ENCODE measurements at places on chromosomes 1 and 21.

- DNase-seq = no peak
Observed at GRCh38 chr1:243348331-243348730, 92.5 kb downstream of the SDCCAG8 start.

DNA sequence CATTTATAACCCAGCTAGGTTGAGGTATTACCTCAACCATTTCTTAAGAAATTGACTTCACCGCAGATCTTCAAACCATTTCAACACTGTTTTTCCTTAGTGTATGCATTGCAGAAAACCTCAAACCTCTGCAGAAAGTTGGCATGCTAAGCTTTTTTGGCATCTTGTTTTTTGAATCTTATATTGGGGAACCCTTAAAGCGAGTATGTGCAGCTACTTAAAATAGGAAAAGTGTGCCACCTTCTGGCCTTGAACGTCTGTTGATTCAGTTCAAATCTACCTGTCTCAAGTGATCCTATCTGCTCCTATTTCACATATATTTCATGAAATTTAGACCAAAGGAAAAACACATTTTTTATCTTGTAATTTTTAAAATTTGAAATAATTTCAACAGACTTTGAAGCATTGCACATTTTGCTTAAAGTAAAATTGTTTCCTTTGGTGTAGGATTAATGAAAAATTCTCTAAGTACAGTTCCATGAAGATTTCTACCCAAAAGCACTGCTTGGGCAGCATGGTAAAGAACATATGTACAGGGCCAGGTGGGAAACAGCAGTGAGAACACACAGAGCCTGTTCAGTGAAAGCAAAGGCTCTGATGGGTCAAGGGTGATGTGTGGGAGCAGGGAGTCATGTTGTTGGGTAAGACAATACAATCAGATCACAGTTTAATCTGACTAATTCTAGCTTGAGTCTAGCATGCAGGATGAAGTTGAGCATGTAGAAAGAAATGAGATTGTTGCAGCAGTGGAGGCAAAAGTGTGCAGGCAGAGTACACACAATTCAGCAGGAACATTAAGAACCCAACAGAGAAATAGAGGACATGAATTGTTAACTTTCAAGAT is 17.2 kb downstream of the HENMT1 start:
- DNase-seq = peak; percentile 73

DNA sequence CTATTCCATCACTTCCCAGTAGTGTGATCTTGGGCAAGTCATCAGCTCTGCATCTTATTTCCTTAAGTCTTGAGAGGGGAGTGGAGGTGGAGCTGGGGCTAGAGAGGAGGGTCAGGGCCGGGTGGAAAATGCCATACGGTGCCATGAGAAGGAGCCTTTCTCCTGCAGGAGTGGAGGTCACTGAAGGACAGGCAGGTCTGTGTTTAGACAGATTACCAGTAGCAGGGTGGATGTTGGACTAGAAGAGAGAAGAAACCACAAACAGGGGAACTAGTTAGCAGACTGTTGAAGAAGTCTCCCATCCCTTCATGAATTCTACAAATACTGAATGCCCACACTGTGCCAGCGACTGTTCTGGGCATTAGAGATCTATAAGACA is 13.9 kb upstream of the CPT2 start:
- DNase-seq = no peak

DNA sequence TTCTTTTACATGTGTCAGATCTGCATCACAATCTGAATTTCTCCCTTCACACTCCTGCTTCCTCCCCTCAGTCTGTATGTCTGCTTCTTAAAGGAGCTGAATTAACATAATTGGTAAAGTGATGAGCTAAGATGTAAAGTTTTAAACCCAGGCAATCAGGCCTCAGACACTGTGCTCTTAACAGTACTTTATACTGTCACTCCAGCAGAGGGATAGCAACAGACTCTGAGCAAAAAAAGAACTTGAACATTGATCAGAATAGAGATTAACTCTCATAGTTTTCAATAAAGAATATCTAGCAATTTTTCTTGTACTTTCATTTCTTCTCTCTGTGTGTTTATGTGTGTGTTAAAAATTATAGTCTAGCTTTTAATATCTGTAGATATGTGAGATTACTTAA is 110.3 kb downstream of the DUSP10 start:
- no peak for DNase-seq

GRCh38 chr1:204424621-204425020 is 13.0 kb upstream of the PPP1R15B start:
- DNase-seq = no peak

GRCh38 chr1:117657031-117657430 is 51.2 kb downstream of the TENT5C start:
- peak; percentile 39 for DNase-seq

DNA sequence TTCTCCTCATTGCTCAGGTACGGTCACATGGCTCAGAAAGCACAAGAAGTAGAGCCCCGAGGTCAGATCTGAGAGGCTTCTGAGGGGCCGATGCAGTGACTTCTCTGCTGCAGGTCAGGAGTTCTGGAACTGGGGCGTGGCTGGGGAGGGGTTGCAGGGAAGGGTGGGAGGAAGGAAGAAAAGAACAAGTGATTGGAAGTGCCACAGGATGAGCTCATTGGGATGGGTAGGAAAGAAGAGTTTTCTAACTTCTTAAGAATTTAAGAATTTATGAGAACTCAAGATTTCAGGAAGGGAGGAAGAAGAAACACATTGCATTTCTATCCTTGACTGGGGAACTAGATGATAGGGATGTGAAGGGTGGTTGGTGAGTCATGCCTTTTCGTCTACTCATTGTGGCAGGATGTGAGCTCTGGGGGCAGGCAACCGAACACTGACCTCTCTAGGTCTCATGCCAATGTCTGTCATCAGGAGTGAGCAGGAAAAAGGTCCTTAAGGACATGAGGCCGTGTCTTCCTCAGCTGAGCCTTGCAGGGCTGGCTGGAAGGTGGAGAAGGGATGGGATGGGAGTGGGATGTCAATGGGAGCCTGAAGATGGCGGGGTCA is 497 bp downstream of the FCRLB start:
- peak; percentile 78 for DNase-seq

DNA sequence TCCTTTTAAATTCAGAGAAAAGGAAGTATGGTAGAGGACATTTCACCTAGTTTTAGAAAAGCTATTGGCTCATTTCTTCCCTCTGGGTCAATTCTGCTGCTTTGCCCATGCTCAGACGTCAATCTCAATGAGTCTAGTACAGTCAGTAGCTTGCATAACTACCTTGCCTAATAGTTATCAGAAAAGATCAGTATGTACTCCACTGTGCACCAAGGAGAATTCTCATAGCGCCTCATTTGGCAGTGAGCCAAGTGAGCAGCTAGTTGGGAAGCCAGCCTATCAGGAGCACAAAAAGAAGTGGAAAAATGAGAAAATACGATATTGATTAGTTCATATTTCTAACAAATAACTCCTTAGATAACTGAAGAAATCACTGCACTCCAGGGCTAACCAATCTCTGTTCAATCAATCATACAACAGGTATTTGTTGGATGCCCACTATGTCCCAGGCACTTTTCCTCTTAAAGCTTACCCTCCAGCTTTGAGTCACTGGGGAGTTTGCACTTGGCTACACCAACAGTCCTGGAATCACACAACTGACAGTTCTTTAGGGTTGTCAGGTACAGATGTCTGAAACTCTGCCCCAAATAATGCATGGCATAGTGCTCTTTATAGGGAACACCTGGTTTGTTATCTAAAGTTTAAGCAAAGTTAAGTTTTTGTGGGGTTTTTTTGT is 50.2 kb downstream of the PRDX6 start:
- no peak for DNase-seq

- DNase-seq = no peak
Observed at GRCh38 chr1:215890438-215890837, 323.3 kb downstream of the KCTD3 start.

DNA sequence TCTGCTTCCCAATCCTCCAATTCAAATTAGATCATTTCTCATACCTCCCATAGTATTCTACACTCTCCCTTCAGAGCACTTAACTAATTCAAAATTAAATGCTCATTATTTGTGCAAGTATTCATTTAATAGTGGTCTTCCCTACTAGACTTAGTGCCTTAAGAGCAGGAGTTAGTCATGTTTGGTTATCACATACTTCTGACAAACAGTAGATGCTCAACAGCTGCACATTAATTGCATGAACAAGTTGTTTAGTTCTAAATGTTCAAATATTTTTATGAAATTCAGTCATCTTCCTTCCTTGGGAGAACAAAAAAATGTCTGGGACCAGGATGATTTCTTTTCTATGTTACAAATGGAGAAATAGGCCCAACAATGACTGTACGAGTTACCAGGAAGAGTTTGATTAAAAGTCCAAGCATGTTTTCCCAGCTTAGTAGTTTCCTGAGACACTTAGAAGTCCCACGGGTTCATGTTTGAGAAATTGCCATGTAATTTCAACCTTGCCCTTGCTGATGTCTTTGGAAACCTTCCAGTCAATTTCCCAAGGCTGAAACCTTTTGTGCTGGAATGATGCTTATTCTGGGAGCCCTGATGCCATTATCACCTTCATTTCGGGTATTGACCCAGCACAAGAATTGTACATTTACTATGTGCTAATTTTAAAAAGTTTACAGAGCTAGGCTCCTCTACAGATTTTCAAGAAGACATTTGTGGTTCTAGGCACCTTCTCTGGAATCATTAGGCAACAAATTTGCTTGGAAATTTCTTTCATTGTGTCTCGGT is 437.9 kb upstream of the PLXNA2 start:
- DNase-seq = no peak

DNA sequence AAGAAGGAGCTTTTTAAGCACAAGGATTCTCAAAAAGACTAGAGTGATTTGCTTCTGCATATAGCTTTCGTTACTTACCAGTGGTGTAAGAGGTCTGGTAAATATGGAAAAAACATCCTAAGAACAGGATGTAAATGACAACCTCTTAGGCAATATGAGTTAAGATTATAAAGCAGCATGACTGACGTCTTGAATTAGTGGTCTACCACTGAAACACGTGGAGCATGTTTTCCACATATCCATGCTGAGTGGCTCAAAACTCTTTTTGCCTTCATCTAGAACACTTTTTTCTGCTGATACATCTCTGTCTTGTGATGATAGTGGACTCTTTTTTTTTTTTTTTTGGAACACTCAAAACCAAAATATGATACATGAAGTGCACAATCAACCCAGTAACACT is 44.6 kb downstream of the RCAN1 start:
- DNase-seq = no peak

DNA sequence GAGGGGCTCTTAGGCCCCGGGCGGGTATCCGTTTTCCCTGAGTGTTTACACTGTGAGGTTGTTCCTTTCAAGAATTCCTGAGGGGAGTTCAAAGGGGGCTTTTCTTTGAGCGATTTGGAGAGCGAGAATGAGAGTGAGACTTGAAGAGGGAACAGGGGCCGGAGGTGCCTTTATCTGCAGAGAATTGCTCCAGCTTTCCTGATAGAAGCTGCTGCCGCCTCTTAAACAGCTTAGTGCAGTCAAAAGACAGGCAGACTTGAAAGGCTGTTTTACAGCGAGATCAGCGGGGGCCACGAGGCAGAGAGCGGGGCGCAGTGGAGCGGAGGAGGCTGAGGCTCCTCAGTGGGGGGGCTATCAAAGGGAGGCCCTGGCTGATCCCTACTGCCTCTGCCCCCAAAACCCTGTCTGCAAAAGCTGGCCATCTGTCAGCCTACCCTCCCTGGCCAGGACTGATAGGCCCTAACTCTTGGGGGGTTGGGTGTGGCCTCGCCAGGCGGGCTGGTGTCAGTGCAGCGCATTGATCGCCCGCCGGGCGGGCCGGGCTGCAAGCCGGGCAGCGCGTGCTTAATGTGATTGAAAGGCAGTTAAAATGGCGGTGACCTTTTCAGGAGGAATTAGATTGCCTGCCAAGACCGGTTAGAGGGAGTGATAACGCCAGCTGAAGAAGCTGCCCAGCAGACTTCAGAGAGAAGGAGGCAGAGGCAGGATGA is 36.4 kb downstream of the TMEM53 start:
- DNase-seq = no peak

DNA sequence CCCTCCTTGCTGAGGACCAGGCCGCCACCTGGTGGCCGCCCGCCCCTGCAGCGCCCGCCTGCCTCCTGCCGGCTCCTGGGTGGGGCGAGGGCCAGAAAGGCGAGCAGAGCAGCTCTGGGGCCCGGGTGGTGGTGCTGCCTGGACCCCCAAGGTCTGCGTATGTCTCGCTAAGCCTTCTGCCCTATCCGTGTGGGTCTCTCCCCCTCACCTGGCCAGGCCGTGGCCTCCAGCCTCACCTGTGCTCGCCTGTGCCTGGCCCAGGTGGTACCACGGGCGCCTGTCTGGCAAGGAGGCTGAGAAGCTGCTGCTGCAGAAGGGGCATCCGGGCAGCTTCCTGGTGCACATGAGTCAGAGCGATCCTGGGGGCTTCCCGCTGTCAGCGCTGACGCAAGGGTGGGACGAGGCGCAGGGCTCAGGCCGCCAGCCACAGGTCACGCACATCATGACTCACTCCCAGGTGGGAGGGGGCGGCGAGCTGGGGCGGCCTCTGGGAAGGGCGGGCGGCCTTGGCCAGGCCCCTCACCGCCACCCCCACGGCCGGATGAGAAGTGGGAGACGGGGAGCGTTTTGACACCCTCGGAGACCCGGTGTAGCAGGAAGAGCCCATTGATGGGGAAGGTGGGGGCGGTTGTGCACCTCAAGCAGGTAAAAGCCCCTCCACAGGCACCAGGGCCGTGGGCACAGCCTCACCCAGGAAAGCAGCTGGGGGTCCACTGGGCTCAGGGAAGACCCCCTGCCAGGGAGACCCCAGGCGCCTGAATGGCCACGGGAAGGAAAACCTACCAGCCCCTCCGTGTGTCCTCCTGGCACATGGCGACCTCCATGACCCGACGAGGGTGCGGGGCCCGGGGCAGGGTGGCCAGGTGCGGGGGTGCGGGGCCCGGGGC is 9.9 kb downstream of the RNF223 start:
- peak; percentile 85 for DNase-seq

DNA sequence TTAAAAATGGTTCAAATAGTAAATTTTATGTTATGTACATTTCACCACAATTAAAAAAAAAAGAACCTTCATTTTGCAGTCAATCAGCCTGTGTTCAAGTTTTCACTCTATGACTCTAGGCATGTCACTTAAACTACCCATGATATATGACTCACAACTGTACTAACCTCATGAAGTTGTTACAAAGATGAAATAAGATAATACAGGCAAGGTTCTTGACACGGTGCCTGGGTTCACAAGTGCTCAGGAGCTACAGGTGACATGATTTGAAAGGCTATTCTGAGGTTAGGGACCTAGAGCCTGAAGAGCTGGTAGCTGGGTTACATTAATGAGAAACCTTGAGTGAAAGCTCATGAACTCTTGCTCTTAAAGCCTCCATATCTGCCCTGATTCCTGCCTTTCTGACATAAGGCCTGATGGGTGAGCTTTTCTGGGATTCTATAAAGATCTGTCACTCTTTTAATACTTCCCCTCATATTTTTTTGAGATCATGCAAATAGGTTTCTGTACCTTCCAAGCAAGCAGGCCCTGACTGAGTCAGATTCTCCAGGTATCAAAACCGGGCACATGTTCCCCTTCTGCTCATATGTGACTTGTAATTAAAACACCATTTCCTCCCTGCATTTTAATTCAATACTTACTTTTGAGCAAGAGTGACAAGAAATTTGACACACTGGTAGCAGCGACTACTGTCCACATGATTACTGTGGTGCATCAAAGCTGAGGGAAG is 34.0 kb downstream of the PCSK9 start:
- DNase-seq = no peak

All from AG08396 (cell line).